Pons (tissue), 1 donor: ENCODE measurements at places on chromosomes 2 and 18.

GRCh38 chr2:224946895-224947294 is 95.4 kb downstream of the DOCK10 start:
- no peak for DNase-seq

DNA sequence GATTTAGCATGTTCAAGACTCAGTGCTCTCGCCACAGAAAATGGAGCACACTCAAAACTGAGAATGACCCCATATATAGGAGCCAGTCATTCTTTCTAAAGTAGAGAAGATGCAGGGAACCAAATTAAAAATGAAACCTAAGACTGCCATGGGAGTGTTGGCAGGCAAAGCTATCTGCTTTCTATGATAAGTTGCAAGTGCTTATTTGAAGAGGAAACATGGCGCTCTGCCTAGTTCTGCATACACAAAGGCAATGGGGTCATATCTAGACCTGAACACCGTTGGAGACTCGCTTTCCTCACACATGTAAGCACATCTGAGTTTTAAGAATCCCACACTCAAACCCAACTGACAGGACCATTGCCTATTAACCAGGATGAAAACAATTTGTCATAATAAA is 292.5 kb downstream of the ALK start:
- DNase-seq = no peak

GRCh38 chr2:146370826-146371225 is 1474.0 kb upstream of the ACVR2A start:
- no peak for DNase-seq

- DNase-seq = no peak
Observed at GRCh38 chr2:214341646-214342045, 69.2 kb upstream of the VWC2L start.

DNA sequence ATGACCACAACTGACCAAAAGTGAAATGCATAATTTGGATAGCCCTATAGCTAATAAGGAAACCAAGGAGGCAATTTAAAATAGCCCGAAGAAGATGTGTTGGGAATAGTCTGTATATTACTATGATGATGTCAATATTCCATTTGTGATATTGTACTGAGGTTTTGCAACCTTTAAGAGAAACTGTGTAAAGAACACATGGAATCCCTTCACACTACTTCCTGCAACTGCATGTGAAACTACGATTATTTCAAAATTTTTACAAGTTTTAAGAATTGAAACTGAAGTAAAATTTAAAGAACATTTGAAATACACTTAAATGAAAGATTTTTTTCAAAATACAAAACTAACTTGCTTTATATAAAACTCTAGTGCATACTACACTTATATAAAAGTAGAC is 504.3 kb upstream of the ID2 start:
- no peak for DNase-seq

GRCh38 chr18:2480536-2480935 is 90.8 kb downstream of the METTL4 start:
- DNase-seq = no peak

DNA sequence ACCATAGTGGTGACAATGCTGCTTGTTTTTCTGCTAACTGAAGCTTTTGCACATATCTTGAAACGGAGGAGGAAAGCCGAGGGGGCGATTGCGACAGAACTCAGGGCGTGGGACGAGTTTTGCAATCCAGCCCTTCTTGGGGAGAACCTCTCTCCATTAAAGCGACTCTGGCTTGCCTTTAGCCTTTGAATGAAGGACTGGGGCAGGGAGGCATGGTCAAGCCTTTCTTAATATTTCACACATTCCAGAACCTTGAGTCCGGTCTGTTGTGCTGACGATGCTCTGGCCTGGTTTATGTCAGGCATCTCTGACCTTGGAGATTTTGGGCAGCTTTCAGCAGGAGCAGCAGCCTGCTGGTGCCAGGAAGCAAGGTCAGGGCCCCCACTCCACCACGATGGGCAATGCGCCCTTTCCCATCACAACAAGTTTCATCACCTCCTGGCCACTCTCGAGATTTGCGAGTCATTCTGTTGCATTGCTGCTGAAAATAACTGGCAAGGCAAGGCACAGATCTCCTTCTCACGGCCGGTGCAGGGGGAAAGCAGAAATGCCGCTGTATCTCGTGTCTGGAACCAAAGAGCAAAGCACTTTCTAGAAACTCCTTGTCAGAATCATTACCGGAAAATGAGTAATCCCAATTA is 10.8 kb downstream of the EMILIN2 start:
- no peak for DNase-seq

GRCh38 chr18:54254265-54254758 is 15.0 kb upstream of the POLI start:
- no peak for DNase-seq

DNA sequence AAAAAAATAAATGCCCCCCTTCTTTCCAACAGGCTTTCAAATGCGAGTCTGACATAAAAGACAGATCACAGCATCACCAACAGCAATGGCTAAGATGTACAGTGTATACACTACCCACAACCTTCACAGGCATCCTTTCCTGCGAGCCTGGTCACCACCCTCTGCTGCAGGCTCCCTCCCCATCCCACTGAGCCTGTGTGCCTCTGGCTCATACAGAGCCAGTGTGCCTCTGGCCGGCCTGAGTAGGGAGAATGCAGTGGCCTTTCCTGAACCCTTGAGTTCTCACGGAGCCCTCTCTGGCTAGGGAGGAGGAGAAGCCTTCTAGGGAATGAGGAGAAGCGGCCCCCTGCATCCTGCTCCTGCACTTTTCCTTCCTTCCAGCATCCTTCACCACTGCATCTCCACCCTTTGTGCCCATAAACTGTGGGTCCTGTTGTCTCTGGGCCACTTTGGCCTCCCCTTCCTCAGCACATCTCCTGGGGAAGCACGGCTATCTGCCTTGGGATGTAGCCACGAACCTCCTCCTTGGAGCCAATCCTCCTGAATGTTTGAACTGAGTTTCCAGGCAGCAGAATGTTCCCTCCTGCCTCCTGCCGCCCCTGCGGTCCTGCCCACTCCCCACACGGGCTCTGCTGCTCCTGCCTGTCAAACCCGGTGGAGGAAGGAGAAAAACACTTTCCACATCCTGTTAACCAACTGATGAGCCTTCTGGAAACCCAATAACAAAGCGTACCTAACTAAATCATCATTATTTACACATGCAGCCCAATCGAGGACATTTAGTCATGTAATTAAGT is 22.5 kb downstream of the GYPC start:
- DNase-seq = no peak

- no peak for DNase-seq
Observed at GRCh38 chr2:120917886-120918285, 182.2 kb downstream of the GLI2 start.

- DNase-seq = no peak
Observed at GRCh38 chr2:180938451-180938850, 42.0 kb upstream of the UBE2E3 start.

- no peak for DNase-seq
Observed at GRCh38 chr18:75211002-75211621, 515 bp downstream of the TSHZ1 start.

- no peak for DNase-seq
Observed at GRCh38 chr18:76647322-76647721, 152.3 kb upstream of the ZNF516 start.
